ENCODE measurements at places on chromosomes 2 and 18. TPM values are rescaled to one million over a fixed set of nuclear protein-coding genes. Genes with fewer than 3 reads are reported as not detected.

GRCh38 chr2:220276741-220277444 lies 649.5 kb downstream of the SLC4A3 start:
- DNase-seq: peak; percentile 31
- peaks cover 56% of the 10 kb centered on the region for H3K4me1 ChIP-seq
- peaks cover 6% of the 10 kb centered on the region for H3K36me3 ChIP-seq
- peak overlapping the region; percentile 89 for H3K27ac ChIP-seq
- peak overlapping the region; percentile 35 for H3K4me3 ChIP-seq
- no peaks in the 10 kb centered on the region for H3K27me3 ChIP-seq

- no peak for DNase-seq
- H3K4me1 ChIP-seq: no peaks in the 10 kb centered on the region
- H3K27ac ChIP-seq: no peak overlapping the region
- H3K27me3 ChIP-seq: no peaks in the 10 kb centered on the region
- no peaks in the 10 kb centered on the region for H3K36me3 ChIP-seq
- H3K4me3 ChIP-seq: no peak overlapping the region
These were observed 198.7 kb upstream of the DTNA start for GRCh38 chr18:34511435-34511834.

DNA sequence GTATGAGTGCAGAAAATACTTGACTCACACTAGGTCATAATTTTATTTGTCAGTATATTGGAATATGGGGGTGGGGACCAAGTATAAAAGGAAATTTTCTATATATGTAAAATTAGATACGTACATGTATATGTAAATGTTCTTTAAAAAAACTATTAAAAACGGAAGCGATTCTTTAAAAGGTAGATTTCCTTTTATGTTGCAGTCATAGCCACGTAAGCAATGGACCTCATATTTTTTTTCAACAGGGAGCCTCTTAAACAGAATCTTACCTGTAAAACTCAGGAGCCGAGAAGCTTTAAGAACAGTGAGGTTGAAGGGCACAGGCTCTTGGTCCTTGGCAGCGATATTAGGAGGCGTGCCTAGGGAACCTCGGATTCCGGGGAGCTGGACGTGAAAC lies 3.3 kb downstream of the RHBDD1 start:
- peaks cover 35% of the 10 kb centered on the region for H3K36me3 ChIP-seq
- peaks cover 11% of the 10 kb centered on the region for H3K4me1 ChIP-seq
- no peak overlapping the region for H3K27ac ChIP-seq
- no peak overlapping the region for H3K4me3 ChIP-seq
- no peak for DNase-seq

DNA sequence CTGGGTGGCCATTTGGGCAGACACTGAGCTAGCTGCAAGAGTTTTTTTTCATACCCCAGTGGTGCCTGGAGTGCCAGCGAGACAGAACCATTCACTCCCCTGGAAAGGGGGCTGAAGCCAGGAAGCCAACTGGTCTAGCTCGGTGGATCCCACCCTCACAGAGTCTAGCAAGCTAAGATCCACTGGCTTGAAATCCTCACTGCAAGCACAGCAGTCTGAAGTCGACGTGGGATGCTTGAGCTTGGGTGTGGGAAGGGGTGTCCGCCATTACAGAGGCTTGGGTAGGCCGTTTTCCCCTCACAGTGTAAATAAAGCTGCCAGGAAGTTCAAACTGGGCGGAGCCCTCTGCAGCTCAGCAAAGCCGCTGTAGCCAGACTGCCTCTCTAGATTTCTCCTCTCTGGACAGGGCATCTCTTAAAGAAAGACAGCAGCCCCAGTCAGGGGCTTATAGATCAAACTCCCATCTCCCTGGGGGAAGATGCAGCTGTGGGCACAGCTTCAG lies 69.6 kb upstream of the WDSUB1 start:
- no peak for DNase-seq
- no peak overlapping the region for H3K4me3 ChIP-seq
- no peaks in the 10 kb centered on the region for H3K27me3 ChIP-seq
- H3K27ac ChIP-seq: no peak overlapping the region
- no peaks in the 10 kb centered on the region for H3K4me1 ChIP-seq

DNA sequence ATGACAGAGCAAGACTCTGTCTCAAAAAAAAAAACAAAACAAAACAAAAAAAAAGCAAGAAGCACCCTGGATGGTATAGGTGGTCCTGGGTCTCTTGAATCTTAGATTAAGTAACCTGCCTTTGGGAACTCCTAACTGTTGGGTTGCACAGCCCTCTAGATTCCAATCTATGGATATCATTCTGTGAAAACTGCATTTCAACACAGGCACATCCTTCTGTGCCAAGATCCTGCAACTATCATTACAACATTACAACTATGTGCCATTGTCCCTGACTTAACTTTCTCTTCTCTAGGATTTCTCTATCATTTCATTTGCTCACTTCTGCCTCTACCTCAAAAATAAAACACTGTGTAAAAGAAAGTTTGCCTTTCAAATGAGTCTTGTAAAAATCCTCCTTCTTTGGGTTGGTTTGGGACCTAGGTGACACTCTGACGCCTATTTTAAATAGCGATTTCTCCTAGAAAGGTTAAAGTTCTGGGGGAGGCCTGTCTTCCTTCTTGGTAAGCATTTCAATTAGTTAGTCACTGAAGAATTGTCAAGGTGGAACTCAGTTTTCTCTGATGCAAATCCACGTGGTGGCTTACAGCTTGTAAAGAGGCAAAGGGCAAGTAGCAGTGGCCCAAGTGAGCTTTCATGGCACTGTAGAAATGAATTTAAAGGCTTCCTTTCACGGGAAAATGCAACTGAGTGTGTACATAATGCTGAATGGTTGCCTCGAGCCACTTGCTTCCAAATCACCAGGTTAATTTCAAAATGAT lies 9.2 kb downstream of the LGALSL start:
- no peak overlapping the region for H3K4me3 ChIP-seq
- H3K36me3 ChIP-seq: peaks cover 17% of the 10 kb centered on the region
- peak; percentile 50 for DNase-seq
- H3K27me3 ChIP-seq: no peaks in the 10 kb centered on the region

GRCh38 chr18:78972385-78972918 lies 7.2 kb upstream of the SALL3 start:
- no peaks in the 10 kb centered on the region for H3K36me3 ChIP-seq
- no peaks in the 10 kb centered on the region for H3K27me3 ChIP-seq
- no peak for DNase-seq
- H3K4me3 ChIP-seq: no peak overlapping the region
- H3K27ac ChIP-seq: no peak overlapping the region

- no peak overlapping the region for H3K27ac ChIP-seq
- H3K27me3 ChIP-seq: peaks cover 38% of the 10 kb centered on the region
- no peaks in the 10 kb centered on the region for H3K36me3 ChIP-seq
- H3K4me3 ChIP-seq: no peak overlapping the region
- no peaks in the 10 kb centered on the region for H3K4me1 ChIP-seq
These were observed 852 bp upstream of the KCNH7 start for GRCh38 chr2:162839419-162839818.

DNA sequence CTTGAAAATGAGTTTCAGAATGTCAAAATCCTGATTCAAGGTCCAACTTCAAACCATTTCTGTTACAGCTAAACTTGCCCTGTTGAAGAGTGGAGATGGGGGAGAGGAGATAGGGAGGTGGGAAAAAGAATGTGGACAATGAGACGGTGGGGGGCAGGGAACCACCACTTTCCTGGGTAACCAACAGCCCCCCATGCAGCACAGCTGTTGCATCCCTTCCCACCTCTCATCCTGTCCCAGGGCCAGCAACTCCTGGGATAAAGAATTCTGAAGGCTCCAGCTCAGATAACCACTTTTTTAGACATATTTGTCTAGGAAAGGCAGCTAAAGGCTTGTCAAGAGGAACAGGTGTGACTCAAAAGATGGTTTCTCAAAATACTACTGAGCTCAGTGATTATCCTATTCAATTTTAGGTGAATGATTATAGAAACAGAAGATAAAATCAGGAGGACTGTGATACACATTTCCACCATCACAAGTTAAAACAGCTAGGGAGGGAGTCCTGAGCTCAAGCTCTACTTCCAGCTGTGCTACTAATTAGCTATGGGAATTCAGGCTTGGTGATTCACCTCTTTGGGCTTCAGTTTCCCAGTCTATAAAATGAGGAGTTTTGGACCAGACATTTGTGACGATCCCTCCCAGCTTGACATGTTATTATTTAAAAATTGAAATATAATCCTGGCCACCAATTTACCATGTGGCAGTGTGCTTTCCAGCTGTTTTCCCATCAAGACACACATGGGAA lies 36.3 kb downstream of the HDHD2 start:
- DNase-seq: no peak
- H3K4me3 ChIP-seq: no peak overlapping the region
- peaks cover 5% of the 10 kb centered on the region for H3K4me1 ChIP-seq
- H3K27ac ChIP-seq: no peak overlapping the region
- peaks cover 74% of the 10 kb centered on the region for H3K36me3 ChIP-seq

- H3K4me1 ChIP-seq: no peaks in the 10 kb centered on the region
- no peaks in the 10 kb centered on the region for H3K27me3 ChIP-seq
- DNase-seq: no peak
These were observed 79.7 kb downstream of the PRKCE start for GRCh38 chr2:45731141-45731540.

DNA sequence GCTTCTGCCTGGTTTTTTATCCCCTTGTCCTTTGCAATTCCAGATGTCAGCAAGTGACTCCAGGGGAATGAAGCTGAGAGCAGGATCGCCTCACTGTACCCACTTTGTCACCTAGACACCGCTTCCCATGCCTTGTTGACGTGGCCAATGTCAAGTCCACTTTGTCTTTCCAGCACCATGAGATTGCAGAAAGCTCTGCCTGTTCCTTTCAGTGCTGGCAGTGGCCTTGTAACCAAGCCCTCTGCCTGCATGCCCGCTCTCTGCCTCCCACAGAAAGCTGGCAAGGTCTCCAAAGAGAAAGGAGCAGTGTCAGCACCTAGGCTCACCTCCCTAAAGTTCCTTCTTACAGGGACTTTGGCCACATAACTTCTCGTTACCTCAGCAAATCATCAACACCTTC lies 282.2 kb upstream of the ST6GAL2 start:
- no peak overlapping the region for H3K27ac ChIP-seq
- DNase-seq: no peak
- H3K36me3 ChIP-seq: no peaks in the 10 kb centered on the region
- H3K4me1 ChIP-seq: no peaks in the 10 kb centered on the region

- H3K4me1 ChIP-seq: peaks cover 16% of the 10 kb centered on the region
- H3K4me3 ChIP-seq: no peak overlapping the region
- no peak for DNase-seq
- H3K36me3 ChIP-seq: peaks cover 5% of the 10 kb centered on the region
- no peaks in the 10 kb centered on the region for H3K27me3 ChIP-seq
- peak overlapping the region; percentile 35 for H3K27ac ChIP-seq
These were observed 59.7 kb upstream of the ZC3H15 start for GRCh38 chr2:186426153-186427016.

DNA sequence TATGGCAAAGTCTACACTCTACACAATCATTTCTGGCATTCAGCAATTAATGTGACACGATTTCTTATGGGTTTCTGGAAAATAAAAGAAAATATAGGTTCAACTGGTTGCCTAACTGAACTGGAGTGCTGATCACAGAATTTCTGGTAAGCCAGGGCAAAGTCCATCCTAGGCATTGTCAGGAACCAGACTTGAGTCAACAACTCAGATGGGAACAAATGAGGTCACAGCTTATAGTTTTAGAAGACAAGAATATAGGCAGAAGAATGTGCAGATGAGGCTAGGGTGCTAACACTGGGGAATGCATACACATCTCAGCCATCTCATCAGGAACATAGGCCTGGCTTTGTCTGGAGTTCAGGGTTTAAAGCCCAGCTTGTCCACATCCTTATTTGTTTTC lies 317.2 kb upstream of the ID2 start:
- no peaks in the 10 kb centered on the region for H3K36me3 ChIP-seq
- H3K4me1 ChIP-seq: no peaks in the 10 kb centered on the region
- H3K27ac ChIP-seq: no peak overlapping the region

DNA sequence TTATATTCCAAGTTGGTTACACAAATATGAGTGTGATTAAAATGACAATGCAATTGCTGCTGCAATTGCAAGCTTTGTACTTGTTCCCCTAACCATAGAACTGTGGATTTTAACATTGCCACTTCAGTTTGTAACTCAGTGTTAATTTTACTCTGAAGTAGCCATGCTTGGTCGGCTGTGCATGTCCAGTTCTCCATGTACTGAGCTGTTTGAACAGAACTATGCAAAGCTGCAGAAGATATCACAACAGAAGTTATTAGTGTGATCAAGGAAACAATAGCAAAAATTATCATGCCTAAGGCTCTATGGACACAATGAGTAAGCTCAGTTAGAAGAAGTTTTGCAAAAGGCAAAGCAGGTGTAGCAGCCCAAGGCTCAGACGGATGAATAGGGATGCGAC lies 45.3 kb downstream of the CXCR4 start:
- no peaks in the 10 kb centered on the region for H3K4me1 ChIP-seq
- H3K27me3 ChIP-seq: no peaks in the 10 kb centered on the region
- DNase-seq: no peak
- no peak overlapping the region for H3K27ac ChIP-seq
- H3K36me3 ChIP-seq: peaks cover 7% of the 10 kb centered on the region
- no peak overlapping the region for H3K4me3 ChIP-seq

- H3K27ac ChIP-seq: no peak overlapping the region
- no peak overlapping the region for H3K4me3 ChIP-seq
- no peaks in the 10 kb centered on the region for H3K27me3 ChIP-seq
- H3K36me3 ChIP-seq: no peaks in the 10 kb centered on the region
These were observed 86.4 kb downstream of the BIN1 start for GRCh38 chr2:127020536-127020935.

DNA sequence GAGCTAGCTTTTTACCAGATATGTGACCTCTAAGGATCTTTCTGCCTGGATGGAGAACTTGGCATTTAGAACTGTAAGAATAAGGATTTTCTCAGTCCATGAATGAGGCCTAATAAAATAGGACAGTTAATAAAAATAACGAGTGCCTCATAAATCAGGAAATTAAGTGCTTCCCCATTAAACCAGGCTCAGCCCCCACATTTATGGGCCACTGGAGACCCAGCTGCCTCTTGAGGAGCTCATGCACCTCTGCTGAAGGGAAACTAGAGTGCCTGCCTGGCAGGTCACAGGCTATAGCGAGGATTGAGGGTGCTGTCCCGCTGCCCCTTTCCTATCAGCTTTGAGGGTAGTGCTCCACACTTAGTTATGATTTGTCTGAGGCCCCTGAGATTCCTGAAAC lies 158.0 kb downstream of the ALK start:
- H3K27ac ChIP-seq: no peak overlapping the region
- H3K27me3 ChIP-seq: peaks cover 22% of the 10 kb centered on the region
- H3K4me1 ChIP-seq: peaks cover 7% of the 10 kb centered on the region
- H3K36me3 ChIP-seq: no peaks in the 10 kb centered on the region

DNA sequence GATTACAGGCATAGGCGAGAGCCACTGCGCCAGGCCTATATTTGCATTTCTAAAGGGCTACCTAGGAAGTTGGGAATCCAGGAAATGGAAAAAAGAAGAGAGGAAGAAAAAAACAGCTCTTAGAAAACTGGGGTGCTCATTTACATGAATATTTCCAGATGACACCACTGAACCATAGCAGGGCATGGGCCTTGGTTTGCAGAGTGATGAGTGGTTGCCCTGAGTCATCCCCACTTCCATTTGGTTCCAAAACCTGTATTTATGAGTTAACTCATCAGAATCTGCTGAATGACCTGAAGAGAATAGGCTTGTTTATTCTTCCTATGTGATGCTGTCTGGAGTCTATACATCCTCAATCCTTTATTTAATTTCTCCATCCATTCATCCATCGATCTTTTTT lies 36.2 kb downstream of the EHD3 start:
- no peaks in the 10 kb centered on the region for H3K36me3 ChIP-seq
- no peak overlapping the region for H3K4me3 ChIP-seq
- no peaks in the 10 kb centered on the region for H3K27me3 ChIP-seq

CACNB4 gene
- total RNA-seq: 0.49 TPM

EPC2 gene
- total RNA-seq: 25.6 TPM

UBXN2A gene
- total RNA-seq: 13.6 TPM

RAB6D gene
- not detected for total RNA-seq

REG3A gene
- not detected for total RNA-seq

GREB1L gene
- total RNA-seq: 9.4 TPM

MC2R gene
- total RNA-seq: not detected

GALNT14 gene
- total RNA-seq: 4.6 TPM

KIAA2012 gene
- total RNA-seq: not detected

CDH19 gene
- total RNA-seq: not detected
